ENCODE measurements at places on chromosomes 1 and 21.

- DNase-seq = no peak
Measured at GRCh38 chr1:3891329-3891865, 8.7 kb downstream of the C1orf174 start.

- no peak for DNase-seq
Measured at GRCh38 chr21:28776251-28776650, 216.4 kb downstream of the LTN1 start.

DNA sequence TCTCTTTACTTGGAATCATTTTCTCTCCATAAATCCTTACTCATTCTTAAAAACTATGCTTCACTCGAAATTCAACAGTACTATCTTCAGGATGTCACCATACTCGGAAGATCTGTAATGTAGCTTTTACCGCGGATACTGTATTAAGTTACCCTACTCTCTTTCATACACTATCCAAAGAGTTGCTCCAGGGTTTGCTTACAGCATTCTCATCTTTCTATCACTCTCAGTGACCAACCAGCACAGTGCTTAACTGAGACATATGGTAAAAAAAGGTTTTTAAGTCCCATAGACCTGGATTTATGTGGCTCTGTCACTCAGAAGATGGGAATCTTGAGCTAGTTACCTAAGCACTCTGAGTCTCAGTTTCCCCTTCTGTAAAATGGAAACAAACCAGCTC lies 15.8 kb downstream of the GTF2B start:
- no peak for DNase-seq

- DNase-seq = no peak
Measured at GRCh38 chr1:109771712-109772657, 8.3 kb upstream of the EPS8L3 start.

DNA sequence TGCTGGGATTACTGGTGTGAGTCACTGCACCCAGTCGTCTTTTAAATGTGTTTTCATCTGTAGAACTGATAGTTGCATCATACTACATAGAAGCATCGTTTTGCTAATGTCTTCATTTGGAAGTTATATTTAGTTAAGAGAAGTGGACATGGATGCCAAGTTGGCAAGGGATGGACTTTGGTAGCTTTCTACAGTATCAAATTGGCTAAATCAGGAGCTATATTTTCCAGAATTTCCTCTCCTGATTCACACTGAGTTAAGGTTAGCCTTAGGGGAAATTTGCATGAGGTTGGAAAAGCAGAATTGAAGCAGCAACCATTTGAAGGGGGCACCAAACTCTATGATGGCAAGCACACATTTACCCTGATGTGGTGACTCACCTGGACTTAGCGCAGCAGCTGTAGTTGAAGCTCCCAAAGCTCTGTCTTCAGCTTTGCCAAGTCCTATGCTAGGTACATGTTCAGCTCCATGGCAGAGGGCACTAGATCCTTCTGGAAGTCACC lies 43.9 kb downstream of the DUSP10 start:
- no peak for DNase-seq

DNA sequence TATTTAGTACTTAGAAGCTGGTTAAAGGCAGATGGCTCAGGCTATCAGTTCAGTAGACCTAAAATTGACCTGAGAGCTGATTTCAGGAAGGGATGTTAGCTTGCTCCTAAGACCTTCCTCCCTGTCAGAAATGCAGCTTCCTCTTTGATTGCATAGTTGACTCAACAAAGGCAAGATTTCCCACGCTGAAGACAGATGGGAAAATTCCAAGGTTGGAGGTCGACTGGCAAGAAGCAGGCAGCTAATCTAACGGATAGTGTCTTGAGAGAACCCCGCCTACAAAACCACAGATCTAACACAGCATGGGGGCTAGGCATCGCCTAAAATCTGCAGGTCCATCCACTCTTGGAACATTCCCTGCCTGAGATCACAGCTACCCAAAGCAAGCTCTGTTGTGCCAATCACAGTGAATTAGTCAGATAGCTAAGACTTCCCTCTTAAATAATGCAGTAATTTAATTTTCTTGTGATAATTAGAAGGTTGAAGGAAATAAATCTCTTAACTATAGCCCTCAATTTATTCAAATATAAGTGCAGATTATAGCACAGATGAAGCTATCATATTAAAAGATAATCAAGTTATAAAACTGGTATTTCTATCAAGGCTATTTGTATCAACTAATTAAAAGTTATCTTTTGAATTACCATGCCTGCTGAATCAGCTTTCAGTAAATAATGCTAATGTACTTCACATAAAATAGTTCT lies 357.8 kb upstream of the SGIP1 start:
- DNase-seq = no peak

- no peak for DNase-seq
Measured at GRCh38 chr1:55957276-55957675, 622.1 kb downstream of the PLPP3 start.

GRCh38 chr1:219847215-219847855 lies 81.0 kb downstream of the SLC30A10 start:
- DNase-seq = no peak

DNA sequence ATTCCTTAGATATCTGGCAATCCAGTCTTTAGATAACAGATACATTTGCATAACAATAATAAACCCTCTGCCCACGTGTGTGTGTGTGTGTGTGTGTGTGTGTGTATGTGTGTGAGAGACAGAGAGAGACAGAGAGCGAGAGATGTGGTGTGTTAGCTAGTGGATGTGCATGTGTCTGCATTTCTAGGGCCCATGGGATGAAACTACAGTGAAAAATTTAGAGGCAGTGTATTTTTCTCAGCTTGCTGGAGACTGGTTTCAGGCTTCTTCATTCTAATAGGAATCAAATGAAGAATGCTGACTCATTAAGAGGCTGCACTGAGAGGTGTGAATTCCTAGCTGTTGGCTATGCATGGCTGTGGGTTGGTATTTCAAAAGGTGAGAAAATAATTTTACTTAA lies 303.2 kb downstream of the LMX1A start:
- DNase-seq = no peak

DNA sequence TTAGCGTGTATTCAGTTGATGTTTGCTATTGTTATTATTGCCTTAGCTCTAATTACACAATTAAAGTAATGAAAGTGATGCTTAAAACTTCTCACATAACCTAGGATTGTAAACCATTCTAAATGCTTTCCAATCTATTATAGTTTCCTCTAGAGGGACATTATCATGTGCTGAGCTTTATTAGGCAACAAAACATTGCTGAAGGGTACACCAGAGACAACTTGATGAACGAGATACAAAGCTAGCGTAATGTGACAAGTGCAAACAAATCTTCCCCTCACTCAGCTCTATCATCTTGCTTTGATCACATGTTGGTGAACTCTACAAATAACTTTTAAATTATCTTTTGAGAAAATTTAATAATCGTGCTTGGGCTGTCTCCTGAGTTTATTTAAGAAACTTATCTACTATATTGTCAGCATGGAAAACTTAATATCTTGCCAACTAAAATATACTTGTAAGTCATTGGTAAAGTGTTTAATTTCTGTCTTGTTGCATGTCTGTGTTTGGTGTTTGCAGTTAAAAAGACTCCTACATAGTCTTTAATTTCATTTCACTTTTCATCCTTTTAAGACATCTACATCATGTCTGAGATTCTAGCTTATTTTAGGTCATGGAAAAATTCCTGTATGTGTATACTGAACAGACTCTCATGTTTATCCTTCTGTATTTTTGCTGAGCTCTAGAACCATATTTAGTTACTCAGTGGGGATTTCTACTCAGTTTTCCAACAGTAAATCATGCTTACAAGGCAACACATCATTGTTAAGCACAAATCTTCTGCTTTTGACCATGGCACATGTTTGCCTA lies 104.2 kb upstream of the ADAMTS5 start:
- no peak for DNase-seq

- no peak for DNase-seq
Measured at GRCh38 chr1:9322661-9323244, 30.1 kb downstream of the SPSB1 start.

- DNase-seq = no peak
Measured at GRCh38 chr1:18798533-18798932, 60.9 kb downstream of the TAS1R2 start.

- no peak for DNase-seq
Measured at GRCh38 chr1:59477867-59478266, 181.0 kb downstream of the FGGY start.

GRCh38 chr1:87210151-87210550 lies 118.5 kb upstream of the LMO4 start:
- DNase-seq = no peak

DNA sequence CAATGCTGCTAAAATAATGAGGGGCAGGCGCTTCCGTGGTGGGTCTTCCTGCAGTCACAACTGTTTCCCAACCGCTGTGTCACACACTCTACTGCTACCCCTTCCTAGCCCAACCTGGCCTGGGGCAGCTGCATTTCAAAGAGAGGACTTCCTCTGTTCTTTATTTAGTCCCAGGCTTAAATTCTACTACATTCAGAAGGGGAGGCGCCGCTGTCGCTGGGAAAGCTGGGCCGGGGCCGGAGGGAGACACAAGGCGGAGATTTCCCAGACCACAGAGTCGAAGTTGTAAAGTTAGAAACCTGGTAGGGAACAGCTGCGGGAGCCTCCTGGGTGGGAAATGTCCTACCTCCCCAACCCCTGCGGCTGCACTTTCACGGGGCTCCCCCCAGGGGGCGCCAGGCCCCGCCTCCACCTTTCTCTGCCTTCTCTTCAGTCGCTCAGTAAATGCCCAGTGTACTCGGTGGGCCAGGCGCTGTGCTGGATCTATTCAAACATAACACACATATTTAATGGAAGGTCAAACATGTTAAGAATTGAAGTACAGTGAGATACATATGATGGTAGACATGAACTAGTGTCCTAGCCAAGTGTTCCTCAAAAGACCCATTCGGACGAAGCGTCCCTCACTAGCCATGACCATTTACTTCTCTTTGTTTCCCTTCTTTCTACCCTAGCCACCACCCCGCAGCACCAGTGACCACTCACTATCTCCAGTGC lies 23.1 kb downstream of the DYRK3 start:
- peak; percentile 51 for DNase-seq

GRCh38 chr21:38297871-38298270 lies 41.1 kb downstream of the KCNJ15 start:
- no peak for DNase-seq

GRCh38 chr1:44108241-44108640 lies 10.4 kb upstream of the KLF17 start:
- no peak for DNase-seq

DNA sequence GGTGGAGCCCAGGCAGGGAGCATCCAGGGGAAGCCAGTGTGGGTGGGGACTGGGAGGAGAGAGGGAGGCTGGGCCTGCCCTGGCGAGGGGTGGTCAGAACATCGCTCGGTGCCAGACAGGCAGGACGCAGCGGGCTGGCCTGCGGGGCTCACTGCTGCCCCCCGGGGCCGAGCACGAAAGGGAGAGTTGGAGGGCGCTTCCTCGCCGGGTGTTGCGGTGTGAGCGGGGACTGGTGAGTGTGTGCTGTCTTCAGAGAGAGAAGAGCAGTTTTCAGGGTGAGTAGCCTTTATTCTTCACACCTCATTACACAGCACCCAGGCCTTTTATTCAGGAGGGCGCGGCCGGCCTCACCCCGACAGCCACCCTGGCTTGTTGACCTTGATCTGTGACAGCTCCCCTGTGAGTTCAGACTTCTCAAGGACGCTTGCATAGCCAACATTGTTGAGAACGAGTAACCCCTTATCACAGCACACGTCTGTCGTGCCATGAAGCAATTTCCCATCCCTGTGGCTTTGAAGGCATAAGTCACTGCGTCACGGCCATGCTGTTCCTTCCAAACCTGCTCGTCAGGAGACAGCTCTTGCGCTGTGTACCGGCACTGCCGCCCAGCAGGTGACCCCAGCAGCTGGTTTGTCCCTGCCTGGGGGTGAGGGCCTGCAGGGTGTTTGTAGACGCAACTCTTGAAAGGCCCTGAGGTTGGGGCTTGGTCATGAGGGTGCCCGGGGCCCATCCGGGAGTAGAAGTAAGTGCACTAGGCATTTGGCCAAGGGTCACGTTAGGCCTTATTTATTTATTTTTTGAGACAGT lies 54.6 kb downstream of the PRKCZ start:
- peak; percentile 89 for DNase-seq

GRCh38 chr1:206633708-206634121 lies 1.6 kb upstream of the DYRK3 start:
- DNase-seq = no peak

- no peak for DNase-seq
Measured at GRCh38 chr1:9291914-9292360, 757 bp upstream of the SPSB1 start.

- DNase-seq = no peak
Measured at GRCh38 chr1:39872698-39873097, 10.6 kb downstream of the TRIT1 start.

- DNase-seq = no peak
Measured at GRCh38 chr1:21042929-21043605, 133.6 kb downstream of the EIF4G3 start.

GRCh38 chr1:239006276-239006675 lies 380.1 kb upstream of the CHRM3 start:
- no peak for DNase-seq

DNA sequence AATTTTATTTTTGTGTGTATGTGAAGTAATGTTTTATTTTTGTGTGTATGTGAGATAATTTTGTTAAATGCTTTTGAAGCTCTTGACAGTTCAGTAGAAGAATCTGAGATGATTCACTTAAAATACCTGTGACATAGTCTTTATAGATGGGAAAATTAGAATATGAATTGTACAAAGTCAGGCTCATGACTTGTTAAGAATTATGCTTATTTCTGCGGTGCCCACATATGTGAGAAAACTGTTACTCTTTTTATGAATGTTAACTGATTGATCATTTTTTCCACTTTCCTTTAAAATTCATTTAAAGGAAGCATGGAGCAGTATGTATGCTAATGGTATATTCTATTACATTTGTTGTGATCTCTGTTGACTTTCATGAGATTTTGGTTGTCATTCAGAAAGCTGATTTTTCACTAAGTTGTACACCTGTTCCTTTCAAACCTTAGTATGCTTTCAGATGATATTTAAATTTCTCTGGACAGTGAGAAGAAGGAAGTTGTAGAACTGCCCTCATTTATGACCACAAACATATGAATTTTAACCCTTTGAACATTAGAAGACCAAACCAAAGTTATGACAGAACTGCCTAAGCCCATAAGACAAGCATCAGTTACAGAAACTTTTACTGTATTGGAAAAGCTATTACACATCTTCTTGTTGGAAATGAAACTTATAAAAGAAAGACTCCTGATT lies 110.1 kb downstream of the POU2F1 start:
- DNase-seq = peak; percentile 15

DNA sequence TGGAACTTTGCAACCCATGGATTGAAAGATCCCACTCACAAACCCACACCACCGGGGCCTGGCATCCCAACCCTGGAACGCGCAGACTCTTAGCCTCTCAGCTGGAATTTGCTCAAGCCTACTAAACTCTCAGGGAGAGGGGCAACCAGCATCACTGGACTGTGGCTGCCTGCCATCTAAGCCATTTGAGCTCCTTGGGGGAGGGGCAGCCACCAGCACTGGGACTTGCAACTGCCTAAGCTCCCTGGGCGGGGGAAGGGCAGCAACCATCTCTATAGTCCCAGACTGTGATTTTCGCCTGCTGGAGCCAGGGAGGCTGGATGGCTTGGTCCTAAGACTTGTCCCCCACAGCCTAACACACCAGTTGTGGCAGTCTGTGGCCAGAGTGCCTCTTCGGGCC lies 122.3 kb downstream of the SNX7 start:
- no peak for DNase-seq
